ENCODE measurements at places on chromosomes 2 and 18.

DNA sequence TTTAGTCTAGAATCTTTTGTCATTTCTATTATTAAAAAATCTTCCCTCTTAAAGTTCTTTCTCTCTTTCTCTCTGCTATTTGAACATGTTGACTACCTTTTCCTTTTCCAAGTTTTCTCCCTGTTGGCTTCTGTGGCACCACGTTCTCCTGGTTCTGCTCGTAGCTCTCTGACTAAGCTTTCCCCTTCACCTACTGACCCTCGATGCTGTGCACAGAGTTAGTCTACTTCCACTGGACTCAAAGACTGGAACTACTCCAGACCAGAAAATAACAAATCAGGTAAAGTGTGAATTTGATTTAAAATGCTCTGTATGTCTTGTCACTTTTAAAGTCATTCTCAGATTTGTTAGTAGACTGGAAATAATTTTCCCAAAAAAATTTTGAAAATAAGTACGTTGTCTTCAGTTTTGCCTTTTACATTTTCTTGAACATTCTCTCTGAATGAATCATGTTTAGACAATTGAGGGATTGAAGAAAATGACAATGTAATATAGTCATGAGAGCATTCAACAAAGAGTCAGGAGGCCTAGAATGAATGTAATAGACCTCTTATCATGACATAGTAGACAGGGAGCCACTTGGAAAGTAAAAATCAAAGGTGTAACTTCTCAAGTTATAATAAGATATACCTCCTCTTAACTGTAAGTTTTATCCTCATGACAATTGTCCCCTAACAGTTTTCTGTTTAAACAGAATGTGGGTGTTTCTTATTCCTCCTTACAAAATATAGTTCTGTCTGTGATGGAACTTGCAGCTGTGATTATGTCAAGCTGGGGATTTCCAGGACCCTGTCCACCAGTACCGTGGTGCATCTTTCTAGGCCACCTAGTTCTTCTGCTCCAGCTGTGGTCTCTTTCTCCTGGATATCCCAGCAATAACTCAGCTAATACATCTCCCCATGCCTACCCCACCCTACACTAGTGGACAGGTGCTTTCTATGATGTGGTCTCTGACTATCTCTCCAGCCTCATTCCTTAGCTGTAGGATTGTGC is 25.5 kb downstream of the ITPRID2 start:
- DNase-seq = no peak

GRCh38 chr18:32310774-32311173 is 120.9 kb downstream of the MEP1B start:
- no peak for DNase-seq

DNA sequence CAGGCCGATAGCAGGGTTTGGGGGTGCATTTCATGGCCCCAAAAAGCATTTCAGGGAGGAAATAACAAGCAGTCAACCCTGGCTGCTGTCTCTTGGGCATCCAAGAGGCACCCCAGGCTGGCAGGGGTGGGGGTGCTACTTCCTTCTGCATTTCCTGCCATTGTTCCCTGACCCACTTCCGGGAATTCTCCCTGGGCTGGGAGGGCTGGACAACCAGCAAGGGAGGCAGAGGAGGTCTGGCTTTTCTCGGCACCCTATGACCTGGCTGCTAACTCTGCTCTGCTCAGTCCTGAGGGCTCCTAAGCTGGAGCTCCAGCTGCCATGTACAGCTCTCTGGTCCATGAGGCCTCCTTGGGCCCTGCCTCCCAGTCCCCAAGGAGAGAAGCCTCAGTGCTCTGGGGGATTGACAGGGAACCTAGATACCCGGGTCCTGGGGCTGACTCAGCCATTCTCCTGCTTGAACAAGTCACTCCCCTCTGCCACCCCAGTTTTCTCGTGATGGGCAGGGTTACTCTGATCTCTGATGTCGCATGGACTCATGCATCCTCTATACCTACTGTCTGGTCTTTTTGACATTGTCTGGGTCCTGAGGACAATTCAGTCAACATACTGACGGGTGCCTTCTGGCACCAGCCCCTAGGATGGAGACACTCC is 47.2 kb downstream of the DYSF start:
- DNase-seq = no peak

DNA sequence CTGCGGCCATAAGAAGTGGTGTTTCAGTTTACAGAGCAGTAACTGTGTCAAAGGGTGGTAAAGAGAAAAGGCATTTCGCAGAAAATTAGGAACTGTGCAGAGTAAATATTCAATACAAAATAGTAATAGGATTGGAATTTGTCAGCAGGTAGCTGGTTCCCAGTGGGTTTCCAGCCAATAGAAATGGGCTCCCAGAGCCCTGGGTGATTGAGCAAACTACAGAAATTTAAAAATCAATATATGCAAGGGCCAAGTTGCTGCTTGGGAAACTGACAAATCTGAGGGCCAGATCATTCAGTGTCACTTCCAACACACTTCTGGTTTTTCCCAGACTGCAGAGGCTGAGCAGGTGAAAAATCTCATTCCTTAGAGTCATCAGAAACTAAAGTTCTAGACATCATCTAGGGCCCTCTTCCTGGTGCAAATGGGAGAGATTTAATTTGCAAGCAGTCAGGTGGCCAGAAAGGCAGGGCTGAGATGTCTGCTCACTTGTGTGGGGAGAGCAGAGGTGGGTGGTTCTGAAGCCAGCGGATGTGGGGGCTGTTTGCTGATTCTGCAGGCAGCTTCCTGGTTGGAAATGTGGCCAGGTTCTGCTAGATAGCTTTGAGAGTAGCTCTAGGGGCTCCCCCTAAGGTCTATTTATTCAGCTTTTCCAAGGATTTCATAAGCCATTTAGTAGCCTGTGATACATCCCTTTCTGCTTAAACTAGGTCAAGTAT is 182.4 kb downstream of the NCK2 start:
- peak; percentile 27 for DNase-seq

DNA sequence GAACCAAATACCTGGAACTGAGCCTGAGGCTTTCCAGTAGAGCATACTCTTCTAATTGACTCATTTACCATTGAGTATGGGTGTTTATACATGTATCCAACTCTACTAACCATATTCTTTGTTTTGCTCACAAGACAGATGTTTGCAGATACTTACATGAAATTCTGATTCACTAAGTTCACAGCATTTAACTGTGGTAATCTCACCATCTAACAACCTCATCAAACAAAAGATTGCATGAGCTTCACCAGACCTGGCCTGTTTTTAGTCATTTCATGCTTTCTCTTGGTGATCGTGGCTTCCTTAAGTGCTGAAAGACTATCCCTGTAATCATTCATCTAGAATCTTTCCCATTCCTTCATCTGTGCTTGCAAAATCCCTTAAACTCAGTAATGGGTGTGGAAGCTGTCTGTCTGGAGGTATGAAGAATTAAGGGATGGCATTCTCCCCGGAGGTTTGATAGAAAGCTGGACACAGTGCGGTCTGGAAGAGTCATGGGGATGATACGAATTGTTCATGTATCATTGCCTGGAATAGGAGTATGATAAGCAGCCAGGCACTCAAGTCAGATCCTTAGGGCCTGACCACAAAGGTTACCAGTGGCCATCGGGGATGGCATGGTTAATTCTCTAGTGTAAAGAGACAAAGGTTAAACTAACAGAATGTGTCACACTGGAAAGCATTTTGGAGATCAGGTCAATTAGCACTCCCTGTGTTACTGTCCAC is 42.0 kb upstream of the IL1R1 start:
- no peak for DNase-seq

- no peak for DNase-seq
Measured at GRCh38 chr2:133457861-133458260, 110.4 kb downstream of the NCKAP5 start.

GRCh38 chr18:70621710-70622109 is 332.9 kb downstream of the SOCS6 start:
- DNase-seq = no peak

DNA sequence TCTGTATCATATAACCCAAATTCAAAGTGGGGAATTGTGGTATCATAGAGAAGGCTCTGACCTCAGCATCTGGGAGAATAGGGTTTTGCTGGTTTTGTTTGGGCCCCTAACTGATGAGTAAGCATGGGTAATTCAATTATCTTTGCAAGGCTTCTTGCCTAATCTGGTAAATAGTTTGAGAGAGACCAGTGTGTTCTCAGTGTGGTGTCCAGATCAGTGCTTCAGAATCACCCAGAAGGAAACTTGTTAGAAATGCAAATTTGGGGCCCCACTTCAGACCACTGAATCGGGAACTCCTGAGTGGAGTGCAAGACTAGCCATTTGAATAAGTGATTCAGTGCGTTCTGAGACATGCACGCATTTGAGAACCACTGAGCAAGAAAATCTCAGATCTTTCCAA is 282.7 kb downstream of the EPHA4 start:
- no peak for DNase-seq

DNA sequence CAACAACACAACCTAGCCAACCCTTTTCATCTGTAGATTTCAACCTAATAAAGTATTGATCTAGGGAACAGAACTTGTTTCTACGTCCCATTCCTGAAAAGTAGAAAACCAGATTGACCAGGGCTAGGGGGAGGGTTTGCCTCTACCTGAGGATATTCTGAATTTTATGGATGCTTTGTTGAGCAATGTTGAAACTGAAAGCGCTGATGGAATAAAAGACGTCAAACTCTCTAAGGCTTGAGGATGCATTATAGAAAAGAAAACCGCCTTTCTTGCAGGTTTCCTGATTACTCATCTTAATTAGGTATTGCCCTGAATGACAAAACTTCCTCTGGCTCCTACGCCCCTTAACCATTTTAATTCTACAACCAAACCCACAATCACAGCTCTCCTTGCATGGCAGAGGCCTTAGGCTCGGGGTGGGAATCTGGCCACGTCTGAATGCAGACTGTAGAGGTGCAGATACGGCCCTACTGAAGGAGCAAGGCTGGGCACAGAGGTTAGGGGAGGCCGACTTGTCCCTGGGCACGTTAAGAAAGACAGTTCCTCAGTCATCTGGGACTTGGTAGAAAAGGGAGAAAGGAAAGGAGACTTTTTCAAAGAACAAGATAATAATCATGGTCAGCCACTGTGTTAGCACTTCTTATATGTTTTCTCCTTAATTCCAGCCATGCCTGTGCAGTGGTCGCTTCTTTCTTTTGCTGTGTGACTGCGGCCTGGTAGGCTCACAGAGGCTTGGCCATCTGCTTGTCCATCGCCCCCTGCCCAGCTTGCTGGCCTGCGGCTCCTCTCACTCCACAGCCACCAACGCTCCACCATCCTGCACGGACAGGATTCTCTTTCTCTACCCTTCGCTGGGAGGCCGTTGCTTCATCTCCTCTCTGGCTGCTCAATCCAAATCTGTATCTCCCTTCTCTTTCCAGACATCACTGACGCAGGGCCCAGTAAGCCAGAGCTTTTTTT is 209.5 kb downstream of the VAPA start:
- no peak for DNase-seq

- DNase-seq = no peak
Measured at GRCh38 chr2:134099273-134099672, 154.6 kb upstream of the MGAT5 start.

GRCh38 chr2:186695081-186695756 is 1.4 kb downstream of the FAM171B start:
- no peak for DNase-seq

- DNase-seq = no peak
Measured at GRCh38 chr2:233446606-233447305, 92.5 kb downstream of the DGKD start.

GRCh38 chr2:9548506-9548905 is 7.1 kb downstream of the ADAM17 start:
- no peak for DNase-seq

DNA sequence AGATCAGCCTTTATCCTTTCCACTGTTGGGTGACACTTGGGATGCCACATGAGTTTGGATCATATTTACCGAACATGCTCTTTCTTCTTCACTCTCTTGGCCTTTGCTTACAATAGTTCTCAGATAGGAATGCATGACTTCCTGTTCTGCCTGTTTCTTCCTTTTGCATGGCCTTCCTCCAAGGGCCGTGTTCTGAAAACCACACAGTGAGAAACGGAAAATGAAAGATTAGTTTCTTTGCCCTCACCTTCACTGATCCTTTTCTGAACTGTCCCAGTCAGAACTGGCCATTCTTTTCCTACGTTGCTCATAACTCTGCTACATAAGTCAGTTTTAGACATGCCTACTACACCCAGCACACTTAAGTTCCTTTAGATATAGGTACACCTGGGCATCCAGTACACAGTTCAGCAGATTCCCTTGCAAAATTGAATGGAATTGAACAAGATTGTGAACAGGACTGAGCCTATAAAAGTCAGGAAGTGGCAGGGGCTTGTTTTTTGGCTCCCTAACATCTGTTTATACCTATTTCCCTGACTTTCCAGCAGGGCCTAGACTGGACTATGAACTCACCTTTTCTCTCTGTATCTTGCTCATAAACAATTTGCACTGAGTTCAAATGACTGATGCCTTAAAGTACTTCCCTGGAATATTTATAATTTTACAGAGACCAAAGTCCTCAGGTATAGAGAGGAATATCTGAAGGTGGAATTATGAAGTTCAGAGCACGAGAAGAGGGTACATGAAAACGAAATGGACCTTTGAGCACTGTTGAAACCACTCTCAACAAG is 186.4 kb upstream of the ST6GAL2 start:
- DNase-seq = no peak

DNA sequence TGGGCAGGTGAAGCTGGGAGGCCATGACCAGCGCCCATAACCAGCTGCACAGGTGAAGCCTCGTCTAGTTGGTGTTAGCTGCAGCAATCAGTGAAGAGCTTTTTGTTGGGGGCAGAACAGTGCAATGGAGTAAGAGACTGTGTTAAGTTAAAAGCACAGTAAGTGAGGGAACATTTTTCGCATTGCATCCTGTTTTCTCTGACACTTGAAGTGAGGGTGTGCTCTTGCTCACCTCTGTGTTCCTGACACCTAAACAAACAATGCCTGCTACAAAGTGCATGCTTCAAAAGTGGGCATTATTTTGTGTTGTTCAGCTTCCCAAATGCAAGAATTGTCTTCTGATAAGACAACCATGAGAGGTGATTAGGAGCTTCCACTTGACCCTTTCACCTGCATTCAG is 324.0 kb upstream of the ACVR2A start:
- DNase-seq = no peak

DNA sequence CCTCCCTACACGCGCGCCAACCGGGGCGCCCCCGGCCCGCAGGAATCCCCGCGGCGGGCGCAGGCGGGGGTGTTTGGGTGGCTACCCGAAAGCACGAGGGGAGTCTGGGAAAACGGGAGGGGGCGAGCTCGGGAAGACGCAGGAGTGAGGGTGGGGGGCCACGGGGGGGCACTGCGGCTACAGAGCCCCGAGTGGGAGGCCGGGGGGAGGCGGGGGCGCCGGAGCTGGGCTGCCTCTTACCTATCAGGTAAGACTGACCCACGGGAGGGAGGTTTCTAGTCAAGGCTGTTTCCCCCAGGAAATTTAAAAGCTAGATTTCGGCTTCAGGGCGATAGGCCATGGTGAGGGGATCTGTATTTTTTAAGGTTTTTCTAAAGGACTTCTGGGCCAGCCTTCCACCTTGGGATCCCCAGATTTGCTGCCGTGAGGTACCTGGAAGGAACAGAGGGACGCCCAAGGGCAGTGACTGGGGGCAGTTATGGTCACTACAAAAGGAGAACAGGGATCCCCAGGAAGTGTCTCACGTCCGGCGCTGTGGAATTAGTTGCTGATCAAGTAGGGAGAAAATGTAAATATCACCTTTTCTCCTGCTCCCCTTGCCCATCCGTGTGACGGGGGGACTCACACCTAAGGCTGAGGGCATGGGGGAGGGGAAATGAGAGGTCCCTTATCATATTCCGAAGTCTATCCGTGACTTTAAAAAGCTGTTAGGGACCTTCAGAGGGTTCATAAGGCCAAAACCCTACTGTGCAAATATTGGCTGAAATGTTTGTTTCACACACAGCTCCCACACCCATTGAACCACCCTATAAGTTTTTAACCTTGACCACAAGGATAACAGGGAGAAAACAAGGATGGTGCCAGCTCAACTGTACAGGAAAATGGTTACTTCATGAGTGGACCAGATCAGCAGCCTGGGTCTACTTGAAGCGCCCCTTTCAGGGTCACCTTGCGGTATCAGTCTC is 638 bp upstream of the IRS1 start:
- no peak for DNase-seq

GRCh38 chr2:73828389-73828817 is 358 bp upstream of the STAMBP start:
- no peak for DNase-seq

Measured in activated gamma-delta T cell treated with anti-CD3 and anti-CD28 coated beads, Interleukin-2, amount 50 U/mL, for 16 hours (primary cell).